ENCODE measurements at places on chromosomes 6 and 20. TPM values are rescaled to one million over a fixed set of nuclear protein-coding genes. Genes with fewer than 3 reads are reported as not detected.
A peak's percentile ranks its signal among the peaks of the same experiment; 100 is the strongest.

DNA sequence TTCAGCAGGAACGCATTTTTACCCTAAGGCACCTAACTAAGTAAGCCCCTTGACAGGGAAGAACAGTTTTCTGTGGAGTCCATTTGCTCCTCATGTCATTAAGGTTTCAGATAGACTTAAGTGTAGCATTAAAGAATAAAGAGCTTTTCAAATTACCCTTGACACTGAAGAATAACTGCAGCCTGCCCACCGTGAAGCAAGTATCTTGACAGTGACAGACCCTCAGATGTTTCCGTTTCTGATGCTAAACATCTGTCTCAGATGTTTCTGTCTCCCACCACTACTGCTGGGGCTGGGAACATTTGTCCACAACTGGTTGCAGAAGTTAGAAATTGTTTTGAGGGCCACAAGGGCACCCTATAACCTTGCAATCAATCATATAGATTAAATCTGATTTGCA is 50.0 kb downstream of the SNAP25 start:
- DNase-seq = no peak
- no peaks in the 10 kb centered on the region for H3K27me3 ChIP-seq
- no peak overlapping the region for H3K4me3 ChIP-seq
- no peak overlapping the region for H3K27ac ChIP-seq
- H3K4me1 ChIP-seq = no peaks in the 10 kb centered on the region

DNA sequence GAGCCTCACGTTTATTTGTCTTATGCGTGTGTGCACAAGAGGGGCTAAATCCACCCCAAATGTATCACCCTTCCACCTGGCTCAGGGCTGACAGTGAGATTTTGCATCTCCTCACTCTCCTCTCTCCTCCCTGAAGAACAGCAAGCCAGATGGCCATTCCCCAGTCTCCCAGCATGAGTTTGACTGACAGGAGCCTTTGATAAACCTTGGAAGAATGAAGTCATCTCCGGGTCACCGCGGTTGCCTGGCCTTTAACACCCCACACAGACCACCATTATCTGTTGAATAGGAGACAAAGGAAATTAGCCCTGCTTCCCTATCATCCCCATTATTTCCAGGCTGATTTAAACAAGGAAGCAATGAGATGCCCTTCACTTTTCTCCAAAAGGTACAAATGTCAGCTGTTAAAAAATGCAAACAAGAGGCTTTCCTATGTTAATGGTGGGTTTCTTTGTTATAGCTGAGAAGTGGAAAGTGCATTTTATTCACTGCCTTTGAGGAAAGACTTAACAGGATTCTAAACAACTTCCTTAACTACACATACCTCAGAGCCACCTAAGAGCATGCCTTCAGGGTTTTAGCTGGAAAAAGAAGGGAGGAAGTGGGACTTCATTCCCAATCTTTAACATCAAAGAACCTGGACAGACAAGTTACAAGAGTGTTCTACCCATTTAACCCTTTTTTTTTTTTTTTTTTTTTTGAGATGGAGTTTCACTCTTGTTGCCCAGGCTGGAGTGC is 524.8 kb upstream of the ID4 start:
- no peak overlapping the region for H3K4me3 ChIP-seq
- H3K27me3 ChIP-seq = no peaks in the 10 kb centered on the region
- H3K27ac ChIP-seq = no peak overlapping the region
- no peaks in the 10 kb centered on the region for H3K4me1 ChIP-seq
- DNase-seq = no peak
- H3K36me3 ChIP-seq = no peaks in the 10 kb centered on the region

GRCh38 chr20:9916761-9917160 is 77.9 kb upstream of the PAK5 start:
- no peaks in the 10 kb centered on the region for H3K4me1 ChIP-seq
- no peak overlapping the region for H3K27ac ChIP-seq
- H3K27me3 ChIP-seq = no peaks in the 10 kb centered on the region
- no peak overlapping the region for H3K4me3 ChIP-seq
- no peaks in the 10 kb centered on the region for H3K36me3 ChIP-seq

C6orf141 gene
- total RNA-seq = 5.0 TPM

DNA sequence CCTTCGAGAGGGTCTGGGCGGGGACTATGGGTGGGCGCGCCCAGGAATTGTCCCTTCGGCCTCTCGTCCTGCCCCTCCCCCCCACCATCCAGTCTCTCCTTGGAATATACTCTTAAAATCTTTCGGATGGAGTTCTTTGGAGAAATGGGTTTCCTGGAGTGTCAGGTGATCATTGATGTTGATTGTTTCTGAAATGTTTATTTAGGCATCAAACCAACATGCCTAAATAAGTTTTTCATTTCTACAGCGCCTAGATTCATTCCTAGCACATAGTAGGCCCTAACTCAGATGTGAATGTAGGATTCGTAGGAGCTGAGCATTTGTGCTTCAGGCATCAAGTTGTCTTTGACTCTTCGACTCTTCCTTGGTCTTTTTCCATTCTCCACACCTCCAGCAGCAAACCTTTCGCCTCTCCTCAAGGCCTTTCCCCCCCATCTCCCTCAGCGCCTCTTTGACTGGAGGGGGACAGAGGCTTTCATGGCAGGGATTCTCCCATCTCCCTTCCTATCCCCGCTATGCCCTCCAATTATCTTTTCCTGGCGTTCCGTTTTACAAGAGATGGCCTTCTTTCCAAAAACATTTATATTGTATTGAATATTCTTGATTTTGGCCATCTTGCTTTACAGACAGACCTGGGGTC is 610 bp downstream of the CASP8AP2 start:
- peak overlapping the region; percentile 87 for H3K4me3 ChIP-seq

DNA sequence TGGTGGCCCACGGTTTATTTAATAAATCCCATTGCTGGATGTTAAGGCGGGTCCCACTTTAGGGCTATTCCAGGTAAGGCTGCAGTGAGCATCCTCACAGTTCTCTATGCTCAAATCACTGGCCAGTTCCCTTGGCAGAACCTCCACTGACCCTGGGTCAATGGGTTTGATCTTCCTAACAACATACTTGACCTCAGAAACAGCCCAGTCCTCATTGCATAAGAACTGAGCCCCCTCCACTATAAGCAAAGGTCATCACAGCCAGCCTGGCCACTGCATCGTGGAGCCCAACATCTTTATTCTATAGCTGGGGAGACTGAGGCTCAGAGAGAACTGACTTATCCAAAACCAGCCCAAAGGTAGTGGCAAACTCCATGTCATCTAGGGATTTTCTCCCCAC is 4.3 kb upstream of the BPIFB1 start:
- H3K4me3 ChIP-seq = no peak overlapping the region
- peaks cover 15% of the 10 kb centered on the region for H3K4me1 ChIP-seq
- H3K27me3 ChIP-seq = no peaks in the 10 kb centered on the region
- no peak for DNase-seq
- H3K36me3 ChIP-seq = no peaks in the 10 kb centered on the region

GRCh38 chr6:52027699-52028098 is 59.7 kb downstream of the PKHD1 start:
- no peak for DNase-seq
- H3K4me3 ChIP-seq = no peak overlapping the region
- H3K4me1 ChIP-seq = no peaks in the 10 kb centered on the region
- no peaks in the 10 kb centered on the region for H3K36me3 ChIP-seq

- H3K4me1 ChIP-seq = no peaks in the 10 kb centered on the region
- no peaks in the 10 kb centered on the region for H3K36me3 ChIP-seq
- no peak overlapping the region for H3K4me3 ChIP-seq
Observed at GRCh38 chr6:136344420-136344819, 54.8 kb upstream of the BCLAF1 start.

DNA sequence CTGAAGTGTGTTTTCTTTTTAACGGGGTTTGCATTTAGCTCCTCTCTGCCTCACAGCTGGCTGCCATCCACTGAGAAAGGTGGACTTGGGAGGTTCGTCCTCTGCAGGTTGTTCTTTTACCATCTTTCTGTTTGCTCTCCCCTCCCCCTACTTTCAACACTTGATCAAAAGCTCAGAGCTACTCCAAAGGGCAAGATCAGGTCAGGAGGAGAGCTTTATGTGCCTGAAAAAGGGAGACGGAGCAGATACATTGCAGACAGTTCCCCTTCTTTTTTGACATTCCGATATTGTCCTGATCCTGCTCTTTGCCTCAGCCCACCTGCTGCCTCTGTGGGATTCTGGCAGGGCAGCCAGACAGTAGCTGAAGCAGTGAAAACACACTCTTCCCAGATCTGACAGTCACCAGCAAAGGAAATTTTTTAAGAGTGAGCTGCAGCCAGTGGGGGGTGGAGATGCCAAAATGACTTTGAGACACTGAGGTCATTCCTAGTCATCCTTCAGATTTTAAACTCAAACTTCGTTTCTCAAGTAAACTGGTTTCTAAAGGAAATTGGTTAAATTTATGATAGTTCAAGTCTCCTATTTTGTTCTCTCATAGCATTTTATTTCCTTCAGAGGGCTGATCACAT is 26.5 kb downstream of the SMLR1 start:
- H3K36me3 ChIP-seq = peaks cover 52% of the 10 kb centered on the region
- no peak overlapping the region for H3K4me3 ChIP-seq
- DNase-seq = no peak
- no peaks in the 10 kb centered on the region for H3K27me3 ChIP-seq
- H3K27ac ChIP-seq = no peak overlapping the region

DNA sequence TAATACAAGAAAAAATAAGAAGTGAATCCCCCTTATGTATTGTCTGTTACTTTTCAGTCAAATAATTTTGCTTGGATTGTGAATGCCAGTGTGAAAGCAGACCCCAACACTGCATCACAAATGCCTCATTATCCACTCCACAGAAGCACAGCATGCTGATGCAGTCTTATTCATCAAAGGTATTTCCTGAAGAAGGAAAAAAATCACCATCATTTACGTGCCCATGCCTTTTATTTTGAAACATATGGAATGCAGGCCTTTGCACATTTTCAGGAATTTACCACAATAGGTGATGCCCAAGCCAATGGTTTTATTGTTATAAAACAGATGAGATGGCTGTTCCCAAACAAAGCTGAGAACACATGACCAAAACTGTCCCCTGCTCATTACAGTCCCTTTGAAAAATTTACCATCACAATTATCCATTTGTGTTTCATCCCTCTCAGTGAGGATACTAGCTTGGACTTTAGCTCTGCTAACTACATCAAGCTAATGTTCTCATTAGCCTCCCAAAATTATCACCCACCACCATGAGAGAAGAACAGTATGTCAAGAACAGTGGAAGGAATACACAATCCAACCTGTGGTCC is 180.6 kb upstream of the HTR1E start:
- H3K36me3 ChIP-seq = no peaks in the 10 kb centered on the region
- no peak overlapping the region for H3K27ac ChIP-seq
- no peaks in the 10 kb centered on the region for H3K27me3 ChIP-seq

DNA sequence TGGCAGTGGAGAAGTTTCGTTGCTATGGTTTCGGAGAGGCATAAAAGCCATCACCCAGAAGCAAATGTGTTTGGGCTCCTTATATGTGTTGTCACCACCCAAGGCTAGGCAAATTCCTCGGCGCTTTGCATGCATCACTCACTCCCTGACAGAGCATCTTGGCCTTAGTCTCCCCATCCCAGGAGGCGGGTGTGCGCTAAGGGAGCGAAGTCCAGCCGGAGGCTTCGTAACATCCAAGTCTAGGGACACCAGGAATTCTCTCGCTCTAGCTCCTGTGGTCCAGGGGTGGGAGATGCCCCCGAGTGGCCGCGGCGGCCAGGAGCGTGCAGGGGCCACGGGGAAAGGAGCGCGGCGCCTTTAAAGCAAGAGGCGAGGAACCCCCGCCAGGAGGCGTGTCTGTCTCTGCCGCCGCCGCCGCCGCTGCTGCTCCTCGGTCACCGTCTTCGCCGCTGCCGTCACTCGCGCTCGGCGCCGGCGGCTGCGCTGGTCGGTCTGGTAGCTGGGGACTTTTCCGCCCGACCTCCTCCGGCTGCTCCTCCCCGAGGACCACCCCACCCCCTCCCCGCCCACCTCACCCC is at the start of gene GRIK2:
GRIK2 (plus strand) TSS at position 458 of the 578 bp plus-strand sequence.
- no peaks in the 10 kb centered on the region for H3K36me3 ChIP-seq
- H3K4me1 ChIP-seq = no peaks in the 10 kb centered on the region

NSFL1C gene
- 55.3 TPM for total RNA-seq

GRCh38 chr20:8718279-8718678 is 350.6 kb upstream of the PLCB4 start:
- no peak overlapping the region for H3K4me3 ChIP-seq
- H3K4me1 ChIP-seq = no peaks in the 10 kb centered on the region
- H3K36me3 ChIP-seq = no peaks in the 10 kb centered on the region

CLIC5 gene
- 47.2 TPM for total RNA-seq

LZTS3 gene
- 15.6 TPM for total RNA-seq

- no peaks in the 10 kb centered on the region for H3K27me3 ChIP-seq
- H3K27ac ChIP-seq = no peak overlapping the region
- H3K36me3 ChIP-seq = no peaks in the 10 kb centered on the region
- no peak overlapping the region for H3K4me3 ChIP-seq
- H3K4me1 ChIP-seq = no peaks in the 10 kb centered on the region
- DNase-seq = no peak
Observed at GRCh38 chr6:34080357-34080756, 65.5 kb downstream of the GRM4 start.

DNA sequence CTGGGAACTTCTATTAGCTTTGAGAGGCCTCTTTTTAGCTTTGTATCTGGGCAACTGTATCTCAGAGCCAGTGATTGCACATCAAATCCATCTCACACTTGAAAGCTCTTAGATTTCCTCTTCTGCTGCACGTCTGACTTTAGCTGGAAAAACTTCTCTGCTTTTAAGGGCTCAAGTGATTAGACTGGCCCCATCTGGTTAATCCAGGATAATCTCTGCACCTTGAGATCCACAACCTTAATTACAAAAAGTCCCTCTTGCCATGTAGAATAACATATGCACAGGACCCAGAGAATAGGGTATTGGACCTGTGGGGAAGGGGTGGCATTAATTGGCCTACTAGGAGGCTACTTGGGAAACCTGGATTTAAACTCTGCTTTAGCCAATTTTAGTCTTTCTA is 24.2 kb downstream of the KLHL31 start:
- H3K4me1 ChIP-seq = no peaks in the 10 kb centered on the region
- H3K27ac ChIP-seq = no peak overlapping the region
- H3K27me3 ChIP-seq = no peaks in the 10 kb centered on the region
- no peak overlapping the region for H3K4me3 ChIP-seq
- H3K36me3 ChIP-seq = no peaks in the 10 kb centered on the region

LCA5 gene
- 8.2 TPM for total RNA-seq

LST1 gene
- total RNA-seq = 22.7 TPM

GRCh38 chr20:51378171-51378928 is 164.2 kb downstream of the NFATC2 start:
- no peak for DNase-seq
- no peaks in the 10 kb centered on the region for H3K36me3 ChIP-seq
- H3K27me3 ChIP-seq = no peaks in the 10 kb centered on the region

GPR6 gene
- not detected for total RNA-seq

APOM gene
- 2.0 TPM for total RNA-seq

DNA sequence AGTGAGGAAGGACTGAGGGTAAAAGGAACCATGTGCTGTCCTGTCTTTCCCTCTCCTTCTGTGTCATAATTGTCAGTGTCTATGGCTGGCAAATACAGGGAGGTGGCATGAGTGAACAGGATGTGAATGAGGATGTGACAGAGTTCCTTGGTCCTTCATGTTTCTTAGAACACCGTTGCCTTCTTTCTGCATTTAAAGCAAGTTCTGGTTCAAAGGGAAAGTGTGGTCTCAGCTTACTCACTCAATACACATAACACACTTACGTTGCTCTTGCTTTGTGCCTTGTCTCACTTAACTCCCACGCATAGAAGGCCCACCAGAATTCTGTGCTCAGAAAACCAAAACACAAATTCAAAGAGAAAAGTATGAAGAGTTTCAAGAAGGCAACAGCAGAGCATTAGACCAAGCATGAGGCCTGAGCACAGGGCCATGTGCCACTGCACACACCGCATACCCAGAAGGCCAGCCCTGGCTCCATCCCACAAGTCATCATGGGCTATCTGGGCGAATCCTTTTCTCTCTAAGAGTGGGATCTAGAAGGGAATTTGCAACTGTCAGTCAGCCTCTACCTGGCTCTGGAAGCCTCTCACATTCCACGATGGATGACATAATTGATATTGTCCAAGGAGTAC is 38.9 kb upstream of the SAYSD1 start:
- H3K4me3 ChIP-seq = no peak overlapping the region
- no peaks in the 10 kb centered on the region for H3K36me3 ChIP-seq
- no peak overlapping the region for H3K27ac ChIP-seq
- no peaks in the 10 kb centered on the region for H3K4me1 ChIP-seq

Measured in tibial nerve (tissue), 4 donors.